ENCODE measurements at places on chromosomes 1 and 21.

- no peak for DNase-seq
These were observed 2.2 kb downstream of the GPR153 start for GRCh38 chr1:6258675-6259074.

DNA sequence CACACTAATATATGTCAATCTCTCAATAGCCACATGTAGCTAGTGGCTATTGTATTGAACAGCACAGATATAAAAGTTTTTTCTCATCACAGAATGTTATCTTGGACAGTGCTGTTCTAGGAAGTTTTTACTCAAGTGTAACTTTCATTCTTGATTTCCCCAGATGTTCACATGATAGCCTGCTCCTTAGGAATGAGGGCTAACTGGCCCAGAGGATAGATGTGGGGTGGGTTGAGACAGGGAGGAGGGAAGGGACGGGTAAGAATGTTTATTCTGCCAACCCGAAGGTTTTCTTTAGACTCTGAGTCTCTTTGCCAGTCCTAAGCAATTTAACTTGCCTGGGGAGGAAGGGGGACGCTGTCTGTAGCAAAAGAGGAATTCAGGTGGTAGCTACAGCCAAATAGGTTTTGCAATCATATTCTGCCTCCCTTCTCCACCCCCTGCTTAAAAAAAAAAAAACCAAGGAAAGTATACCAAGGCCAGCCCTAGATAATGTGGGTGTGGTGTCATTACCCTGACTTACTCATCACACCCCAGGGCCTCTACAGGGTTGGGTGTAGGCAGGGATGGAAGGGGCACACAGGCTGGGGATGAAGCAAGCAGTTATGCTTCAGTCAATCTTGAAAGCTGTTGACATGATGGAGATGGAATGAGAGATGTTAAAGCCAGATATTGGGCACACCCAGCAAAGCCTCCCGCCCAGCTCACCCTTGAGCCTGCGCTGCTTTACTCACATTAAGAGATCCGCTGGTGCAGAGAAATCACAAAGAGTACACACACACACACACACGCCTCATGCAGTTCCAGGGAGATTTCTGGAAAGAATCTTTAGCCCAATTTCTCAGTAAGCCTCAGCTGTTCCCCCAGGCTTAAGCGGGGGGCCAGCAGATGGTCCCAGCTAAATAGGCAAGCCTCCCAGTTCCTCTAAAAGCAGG is 59.9 kb downstream of the PLXNA2 start:
- no peak for DNase-seq

DNA sequence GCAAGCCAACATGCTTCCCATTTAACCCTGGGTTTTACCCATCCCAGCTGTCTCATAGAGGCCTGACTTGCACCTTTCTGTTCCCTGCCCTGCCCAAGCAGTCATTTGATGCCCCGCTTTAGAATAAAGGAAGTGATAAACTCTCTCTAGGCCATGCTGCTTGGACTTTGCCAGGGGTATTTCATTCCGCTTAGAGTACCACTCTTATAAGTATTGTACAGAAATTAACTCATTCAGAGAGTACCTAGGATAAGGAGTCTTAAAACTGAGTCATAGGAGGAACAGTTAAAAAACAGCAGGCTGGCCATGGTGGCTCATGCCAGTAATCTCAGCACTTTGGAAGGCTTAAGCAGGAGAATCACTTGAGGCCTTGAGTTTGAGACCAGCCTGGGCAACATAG is 21.0 kb upstream of the LYST start:
- DNase-seq, result no peak

DNA sequence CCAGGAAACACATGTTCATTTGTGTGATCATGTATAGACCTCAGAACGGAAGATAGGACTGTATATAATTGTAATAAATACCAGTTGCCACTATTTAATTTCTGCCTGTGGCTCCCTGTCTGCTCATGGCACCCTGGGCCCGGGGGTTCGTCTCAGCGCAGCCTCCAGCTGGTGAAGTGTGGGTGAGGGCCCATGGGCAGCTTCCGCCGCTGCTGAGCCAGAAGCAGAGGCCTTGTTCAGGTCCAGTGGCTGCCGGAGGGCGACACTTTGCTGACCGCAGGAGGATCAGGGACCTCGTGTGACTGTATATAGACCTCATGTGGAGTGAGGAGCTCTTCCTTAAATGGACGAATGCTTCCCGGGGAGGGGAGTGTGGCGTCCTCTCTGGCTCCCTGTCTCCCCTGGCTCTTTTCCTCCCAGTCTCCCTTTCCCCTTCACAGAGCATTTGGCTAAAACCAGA is 155.9 kb downstream of the PEX14 start:
- no peak for DNase-seq

- no peak for DNase-seq
These were observed 87.2 kb downstream of the PEX14 start for GRCh38 chr1:10561955-10562354.

GRCh38 chr1:218478336-218478735 is 133.2 kb downstream of the TGFB2 start:
- DNase-seq, result no peak

DNA sequence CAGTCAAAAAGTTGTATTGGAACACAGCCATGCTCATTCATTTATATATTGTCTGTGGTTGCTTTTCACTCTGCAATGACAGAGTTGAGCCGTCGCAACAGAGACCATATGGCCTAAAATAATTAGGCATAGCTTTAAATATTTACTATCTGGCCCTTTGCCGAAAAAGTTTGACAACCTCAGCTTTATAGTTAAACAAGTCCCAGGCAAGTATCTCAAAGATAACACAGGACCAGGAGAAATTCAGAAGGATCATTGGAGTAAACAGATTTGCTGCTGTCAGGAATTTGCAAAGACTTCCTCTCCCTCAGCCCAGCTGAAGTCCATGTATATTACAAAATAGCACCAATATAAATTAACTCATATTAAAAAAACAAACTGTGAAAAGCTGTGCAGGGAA is 34.4 kb downstream of the NID1 start:
- no peak for DNase-seq

DNA sequence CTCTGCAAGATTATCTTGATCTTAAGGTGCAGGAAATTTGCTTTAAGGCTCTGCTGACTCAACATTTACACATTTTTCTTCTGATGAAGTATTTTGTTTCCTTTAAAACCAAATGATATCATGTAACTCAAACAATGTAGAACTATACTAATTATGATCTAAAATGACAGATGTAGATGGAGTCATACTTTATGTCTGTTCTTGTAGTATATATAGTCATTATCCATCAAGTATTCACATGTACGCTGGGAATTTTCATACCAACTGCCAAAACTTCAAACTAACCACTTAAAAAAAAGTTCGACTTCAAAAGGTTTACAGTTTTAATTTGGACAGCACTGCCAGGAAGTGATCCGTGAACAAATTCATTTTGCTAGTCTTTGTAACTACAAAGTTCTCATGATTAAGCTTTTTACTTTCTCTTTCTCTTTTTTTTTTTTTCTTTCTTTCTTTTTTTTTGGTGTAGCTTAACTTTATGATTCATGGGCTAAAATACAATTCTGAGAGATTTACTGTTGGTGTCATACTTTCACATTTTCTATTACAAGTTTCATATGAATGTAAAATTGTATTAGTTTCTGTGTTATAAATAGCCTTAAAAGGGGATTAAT is 509.0 kb upstream of the CXADR start:
- no peak for DNase-seq

Measured in CMK (cell line).